ENCODE measurements at places on chromosomes 6 and 20.
A peak's percentile ranks its signal among the peaks of the same experiment; 100 is the strongest.

- no peak for DNase-seq
Measured at GRCh38 chr6:2556761-2557160, 194.0 kb downstream of the MYLK4 start.

DNA sequence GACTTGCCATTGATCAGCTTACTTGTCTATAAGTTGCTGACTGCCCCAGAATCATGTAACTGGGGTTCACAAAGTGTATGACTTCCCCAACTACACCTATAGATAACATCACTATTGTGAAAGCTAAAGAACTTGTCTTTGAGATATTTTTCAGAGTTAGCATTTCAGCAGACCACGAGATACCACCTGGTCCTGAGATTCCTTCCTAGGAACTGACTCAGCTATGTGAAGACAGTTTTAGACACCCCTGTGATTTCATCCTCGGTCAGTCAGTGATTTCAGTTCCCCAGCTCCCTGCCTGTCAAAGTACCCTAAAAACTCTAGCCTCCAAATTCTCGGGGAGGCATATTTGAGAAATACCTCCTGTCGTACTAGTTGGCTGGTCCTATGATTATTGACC is 62.4 kb downstream of the TXNDC5 start:
- no peak for DNase-seq

GRCh38 chr6:44004136-44004535 is 123.1 kb downstream of the MRPL14 start:
- DNase-seq: no peak

DNA sequence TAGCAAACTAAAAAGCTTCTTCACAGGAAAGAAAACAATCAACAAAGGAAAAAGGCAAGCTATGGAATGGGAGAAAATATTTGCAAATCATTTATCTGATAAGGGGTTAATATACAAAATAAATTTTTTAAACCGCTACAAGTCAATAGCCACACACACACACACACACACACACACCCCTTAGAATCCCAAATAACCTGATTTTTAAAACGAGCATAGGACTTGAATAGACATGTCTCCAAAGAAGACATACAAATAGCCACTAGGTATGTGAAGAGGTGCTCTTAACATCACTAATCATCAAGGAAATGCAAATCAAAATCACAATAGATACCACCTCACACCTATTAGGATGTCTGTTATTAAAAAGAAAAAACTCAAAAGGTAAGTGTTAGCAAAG is 187.7 kb downstream of the TRIM27 start:
- DNase-seq: no peak

DNA sequence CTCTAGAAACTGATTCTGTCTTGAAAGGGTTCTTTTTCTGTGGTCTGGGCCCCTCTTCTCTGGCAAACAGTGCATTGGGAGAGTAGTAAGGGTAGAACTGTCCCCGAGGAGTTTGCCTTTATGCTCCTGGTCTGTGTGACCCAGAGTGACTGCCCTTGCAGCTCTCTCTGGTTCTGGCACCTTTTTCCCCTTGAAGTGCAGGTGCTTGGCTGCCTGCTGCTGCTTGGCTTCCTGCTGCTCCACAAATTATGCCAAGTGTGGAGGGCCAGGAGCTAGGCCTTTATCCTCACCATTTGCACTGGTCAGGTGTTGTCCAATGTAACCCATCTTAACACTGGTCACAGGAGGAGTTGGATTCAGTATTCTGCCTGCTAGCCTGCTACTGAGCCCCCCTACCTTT is 11.2 kb downstream of the KIZ start:
- DNase-seq: no peak

GRCh38 chr20:25178563-25179438 is 16.7 kb upstream of the ENTPD6 start:
- DNase-seq: peak; percentile 59

DNA sequence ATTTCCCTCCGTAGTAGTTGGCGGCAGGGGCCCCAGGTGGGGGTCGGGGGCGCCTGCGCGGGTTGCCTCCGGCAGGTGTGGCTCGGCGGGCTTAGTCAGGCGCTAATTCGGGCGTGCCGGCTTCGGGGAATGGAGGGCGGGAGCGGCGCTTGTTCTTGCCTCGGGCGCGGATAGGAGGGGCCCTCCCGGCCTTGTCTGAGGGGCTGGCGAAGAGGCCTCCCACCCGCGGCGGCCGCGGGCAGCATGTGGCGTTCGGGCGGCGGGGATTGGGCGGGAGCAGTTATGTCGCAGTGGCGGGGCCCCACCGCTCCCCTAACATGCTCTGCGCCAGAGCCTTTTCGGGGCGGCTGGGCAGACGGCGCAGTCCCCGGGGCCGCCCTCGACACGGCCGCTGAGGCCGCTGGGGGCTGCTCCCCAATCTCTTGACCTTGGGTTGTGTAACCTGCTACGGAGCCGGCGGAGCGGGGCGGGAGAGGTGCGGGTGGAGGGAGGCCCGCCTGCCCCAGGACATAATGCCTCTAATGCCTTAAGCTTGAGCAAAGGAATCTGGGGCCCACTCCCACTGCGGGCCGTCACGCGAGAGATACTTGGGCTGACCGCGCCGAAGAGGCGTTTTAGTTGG is 1.1 kb downstream of the AMD1 start:
- peak; percentile 32 for DNase-seq

- no peak for DNase-seq
Measured at GRCh38 chr6:42696526-42697267, 25.7 kb downstream of the PRPH2 start.

- DNase-seq: no peak
Measured at GRCh38 chr20:47729472-47729871, 55.8 kb downstream of the SULF2 start.

- no peak for DNase-seq
Measured at GRCh38 chr6:18406955-18407749, 20.0 kb downstream of the RNF144B start.

GRCh38 chr6:32166411-32167061 is 2.1 kb downstream of the EGFL8 start:
- no peak for DNase-seq

- no peak for DNase-seq
Measured at GRCh38 chr6:119240257-119241110, 109.1 kb downstream of the MAN1A1 start.

DNA sequence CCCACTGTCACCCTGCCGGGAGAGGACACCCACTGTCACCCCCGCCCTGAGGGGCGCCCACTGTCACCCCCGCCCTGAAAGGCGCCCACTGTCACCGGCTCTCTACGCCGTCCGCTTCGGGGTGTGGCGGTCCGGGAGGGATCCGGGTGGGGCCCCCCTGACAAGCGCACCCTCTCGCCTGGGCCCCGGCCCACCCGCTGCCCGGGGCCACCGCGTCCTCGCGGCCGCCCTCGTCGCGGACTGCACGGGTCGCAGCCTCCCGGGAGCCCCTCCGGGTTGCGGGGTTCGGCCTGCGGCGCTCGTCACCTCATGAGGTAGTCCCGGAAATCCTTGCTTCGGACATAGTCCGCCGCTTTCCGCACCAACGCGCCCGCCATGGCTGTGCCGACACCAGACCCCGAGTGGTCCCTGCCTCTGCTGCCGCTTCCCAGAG is 224 bp downstream of the MPC1 start:
- DNase-seq: no peak

DNA sequence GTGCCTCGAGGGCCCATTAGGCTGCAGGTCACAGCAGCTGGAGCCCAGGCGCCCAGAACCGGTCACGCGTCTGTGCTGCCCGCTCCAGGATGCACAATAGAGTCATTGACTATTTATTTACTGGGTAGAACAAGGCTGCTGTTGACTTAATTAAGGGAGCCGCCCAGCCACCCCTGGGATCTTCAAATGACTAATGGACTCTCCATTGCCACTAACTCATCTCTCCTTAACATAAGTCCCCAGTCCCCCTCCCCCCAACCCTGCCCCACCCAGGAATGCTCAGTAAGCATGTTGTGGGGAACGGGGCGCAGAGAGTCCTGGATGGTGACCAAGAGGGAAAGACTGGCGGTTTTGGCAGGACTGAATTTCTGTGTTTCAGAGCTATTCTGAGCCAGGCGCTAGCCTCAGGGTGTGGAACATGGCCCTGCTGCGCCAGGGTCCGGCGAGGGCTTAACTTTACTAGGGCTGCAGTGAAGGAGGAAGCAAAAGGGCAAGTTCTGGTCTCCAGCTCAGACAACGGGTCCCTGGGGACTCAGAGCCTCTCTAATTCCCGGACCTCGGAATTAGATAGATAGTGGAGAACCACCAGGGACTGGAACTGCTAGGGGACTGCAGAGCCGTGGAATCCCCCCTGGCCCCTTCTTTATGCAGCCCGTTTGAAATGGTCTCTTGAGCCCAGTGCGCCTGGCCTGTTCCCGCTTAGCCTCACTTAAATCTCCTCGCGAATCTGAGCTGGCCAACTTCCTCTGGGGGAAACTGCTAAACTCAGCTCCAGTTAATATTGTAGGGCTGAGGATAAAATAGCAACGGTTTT is 1.5 kb upstream of the GRIK2 start:
- DNase-seq: no peak

Data from GM10248 (cell line).